ENCODE measurements at places on chromosomes 4 and X. TPM values are rescaled to one million over a fixed set of nuclear protein-coding genes. Genes with fewer than 3 reads are reported as not detected.

KCNIP4 gene
- 0.15 TPM for total RNA-seq

BMP15 gene
- total RNA-seq: not detected

KLHL8 gene
- total RNA-seq: 6.5 TPM

UCP1 gene
- not detected for total RNA-seq

NEUROG2 gene
- not detected for total RNA-seq

Data from M059J (cell line).